Psoas muscle (tissue), 8 donors: ENCODE measurements at places on chromosomes 4 and X. TPM values are rescaled to one million over a fixed set of nuclear protein-coding genes. Genes with fewer than 3 reads are reported as not detected.

- no peak overlapping the region for H3K27ac ChIP-seq
- DNase-seq, result no peak
- H3K36me3 ChIP-seq, result no peaks in the 10 kb centered on the region
- no peak overlapping the region for H3K4me3 ChIP-seq
- no peaks in the 10 kb centered on the region for H3K27me3 ChIP-seq
Measured at GRCh38 chr4:123916821-123917220, 520.2 kb downstream of the SPRY1 start.

DNA sequence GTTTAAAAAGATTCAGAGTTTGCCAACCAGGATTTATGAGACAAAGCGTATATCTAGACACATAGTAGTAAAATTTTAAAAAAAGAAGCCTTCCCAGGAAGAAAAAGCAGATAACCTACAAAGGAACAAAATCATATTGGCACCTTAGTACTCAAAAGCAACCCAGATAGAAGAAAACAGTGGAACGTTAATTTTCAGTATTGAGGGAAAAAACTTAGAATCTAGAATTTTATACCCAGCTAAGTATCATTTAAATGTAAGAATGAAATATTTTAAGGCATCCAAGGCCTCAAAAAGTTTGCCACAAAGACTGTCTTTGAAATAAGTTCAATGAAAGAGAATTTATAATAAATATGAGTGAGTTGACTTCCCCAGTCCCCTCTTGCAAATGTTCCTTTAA, 96.5 kb upstream of the EOLA2 start:
- no peaks in the 10 kb centered on the region for H3K27me3 ChIP-seq
- DNase-seq, result no peak
- no peaks in the 10 kb centered on the region for H3K36me3 ChIP-seq
- no peak overlapping the region for H3K27ac ChIP-seq
- no peak overlapping the region for H3K4me3 ChIP-seq
- H3K4me1 ChIP-seq, result no peaks in the 10 kb centered on the region

DNA sequence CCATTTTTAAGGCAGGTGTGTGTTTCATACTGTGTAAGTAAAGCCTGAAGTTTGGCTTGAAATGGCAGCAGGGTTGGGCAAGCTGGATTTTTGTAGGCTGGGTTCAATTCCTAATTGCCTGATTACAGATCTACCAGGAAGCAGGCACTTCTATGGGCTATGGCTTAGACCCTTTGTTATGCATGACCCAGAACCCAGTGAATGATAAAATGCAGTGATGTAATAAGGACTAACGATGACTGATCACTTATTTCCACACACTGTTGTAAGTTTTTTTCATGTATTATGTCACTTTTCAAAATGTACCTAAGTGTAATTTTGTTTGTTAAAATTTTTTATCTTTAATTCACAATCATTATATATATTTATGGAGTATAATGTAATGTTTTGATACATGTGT, 8.6 kb downstream of the LANCL3 start:
- no peaks in the 10 kb centered on the region for H3K36me3 ChIP-seq
- H3K4me3 ChIP-seq, result no peak overlapping the region
- H3K4me1 ChIP-seq, result no peaks in the 10 kb centered on the region
- H3K27ac ChIP-seq, result no peak overlapping the region
- H3K27me3 ChIP-seq, result no peaks in the 10 kb centered on the region
- DNase-seq, result no peak

The RPS6KA3 gene
- 66.2 TPM for total RNA-seq

GRCh38 chr4:112552668-112553067, 36.7 kb upstream of the NEUROG2 start:
- no peaks in the 10 kb centered on the region for H3K27me3 ChIP-seq
- H3K4me1 ChIP-seq, result no peaks in the 10 kb centered on the region
- no peak overlapping the region for H3K4me3 ChIP-seq
- DNase-seq, result no peak

The AREG gene
- total RNA-seq, result not detected
